ENCODE measurements at places on chromosomes 11 and 22.

- no peak for DNase-seq
These were observed 116.9 kb downstream of the BRD1 start for GRCh38 chr22:49710746-49711145.

- no peak for DNase-seq
These were observed 19.4 kb downstream of the GRAP2 start for GRCh38 chr22:39920134-39920743.

DNA sequence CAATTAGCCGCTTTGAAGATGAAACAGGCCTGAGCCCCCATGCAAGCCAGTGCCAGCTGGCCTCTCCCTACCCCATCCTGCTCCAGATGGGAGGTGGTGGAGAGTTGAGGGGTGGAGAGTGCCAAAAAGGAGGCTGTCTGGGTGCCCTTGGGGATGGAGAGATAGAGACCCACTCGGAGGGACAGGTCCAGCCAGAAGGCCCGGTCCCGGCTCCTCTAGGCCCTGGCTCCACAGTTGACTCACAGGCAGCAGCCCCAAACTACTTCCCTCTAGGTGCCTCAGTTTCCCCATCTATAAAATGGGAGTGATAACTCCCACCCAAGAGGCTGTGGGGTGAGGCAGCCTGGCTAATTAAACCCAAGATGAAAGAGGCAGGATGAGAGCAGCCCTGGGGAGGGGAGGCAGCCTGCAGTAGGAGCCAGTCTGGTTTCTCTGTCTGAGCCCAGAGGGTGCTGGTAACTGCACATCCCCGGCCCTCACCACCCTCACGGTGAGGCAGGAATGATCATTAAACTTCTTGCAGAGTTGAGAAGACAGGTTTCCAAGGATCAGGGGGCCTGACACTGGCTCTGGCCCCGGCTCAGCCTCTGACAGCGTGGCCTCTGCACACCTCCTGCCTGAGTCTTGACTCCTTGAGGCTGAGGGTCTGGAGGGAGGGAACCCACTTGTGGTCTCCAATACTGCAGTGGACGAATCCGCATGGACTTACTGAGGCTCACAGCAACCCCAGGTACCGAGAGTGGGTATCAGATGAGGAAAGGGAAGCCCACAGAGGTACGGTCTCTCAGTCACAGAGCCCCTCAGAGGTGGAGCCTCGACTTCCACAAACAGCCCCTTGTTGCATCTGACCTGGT, 1.4 kb upstream of the AP5B1 start:
- no peak for DNase-seq

DNA sequence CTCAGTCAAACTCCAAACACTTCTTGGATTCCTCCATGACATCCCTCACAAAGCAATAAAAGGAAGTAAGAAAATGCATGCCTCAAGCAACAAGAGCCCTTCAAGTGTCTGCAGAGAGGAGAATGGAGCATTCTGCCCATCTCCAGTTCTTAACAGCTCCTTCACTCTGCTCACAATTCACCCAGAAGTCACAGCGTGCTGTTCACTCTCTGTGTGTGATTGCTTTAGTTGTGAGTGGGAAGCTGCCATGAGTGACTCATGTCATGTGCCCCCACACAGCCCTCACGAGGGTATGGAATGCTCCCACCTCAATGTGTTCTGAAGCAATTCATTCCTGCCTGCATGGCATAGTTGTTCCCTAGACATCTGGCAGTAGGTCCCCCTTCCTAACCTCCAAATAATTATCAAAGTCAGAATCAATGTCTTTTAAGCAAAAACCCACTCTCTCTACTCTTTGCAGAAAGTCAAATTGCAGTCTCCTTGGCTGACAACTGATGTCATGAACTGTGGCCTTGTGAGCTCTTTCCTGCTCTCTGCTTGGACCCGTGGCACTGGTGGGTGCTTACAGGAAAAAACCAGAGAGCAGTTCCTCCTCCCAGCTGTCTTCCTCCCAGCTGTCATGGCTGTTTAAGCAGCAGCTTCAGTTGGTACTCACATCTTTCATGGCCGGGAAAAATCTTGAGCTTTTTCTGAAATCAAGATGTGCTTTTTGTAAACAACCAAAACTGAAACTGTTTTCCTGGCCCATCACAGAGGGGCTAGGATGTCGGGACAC, 112.1 kb upstream of the SPON1 start:
- no peak for DNase-seq

GRCh38 chr11:9753021-9753420, 89.1 kb downstream of the SWAP70 start:
- DNase-seq: no peak

- no peak for DNase-seq
These were observed 135.0 kb downstream of the CRYBB2 start for GRCh38 chr22:25354456-25354855.

- DNase-seq: peak; percentile 62
These were observed 13.8 kb downstream of the CABP7 start for GRCh38 chr22:29733362-29734201.

DNA sequence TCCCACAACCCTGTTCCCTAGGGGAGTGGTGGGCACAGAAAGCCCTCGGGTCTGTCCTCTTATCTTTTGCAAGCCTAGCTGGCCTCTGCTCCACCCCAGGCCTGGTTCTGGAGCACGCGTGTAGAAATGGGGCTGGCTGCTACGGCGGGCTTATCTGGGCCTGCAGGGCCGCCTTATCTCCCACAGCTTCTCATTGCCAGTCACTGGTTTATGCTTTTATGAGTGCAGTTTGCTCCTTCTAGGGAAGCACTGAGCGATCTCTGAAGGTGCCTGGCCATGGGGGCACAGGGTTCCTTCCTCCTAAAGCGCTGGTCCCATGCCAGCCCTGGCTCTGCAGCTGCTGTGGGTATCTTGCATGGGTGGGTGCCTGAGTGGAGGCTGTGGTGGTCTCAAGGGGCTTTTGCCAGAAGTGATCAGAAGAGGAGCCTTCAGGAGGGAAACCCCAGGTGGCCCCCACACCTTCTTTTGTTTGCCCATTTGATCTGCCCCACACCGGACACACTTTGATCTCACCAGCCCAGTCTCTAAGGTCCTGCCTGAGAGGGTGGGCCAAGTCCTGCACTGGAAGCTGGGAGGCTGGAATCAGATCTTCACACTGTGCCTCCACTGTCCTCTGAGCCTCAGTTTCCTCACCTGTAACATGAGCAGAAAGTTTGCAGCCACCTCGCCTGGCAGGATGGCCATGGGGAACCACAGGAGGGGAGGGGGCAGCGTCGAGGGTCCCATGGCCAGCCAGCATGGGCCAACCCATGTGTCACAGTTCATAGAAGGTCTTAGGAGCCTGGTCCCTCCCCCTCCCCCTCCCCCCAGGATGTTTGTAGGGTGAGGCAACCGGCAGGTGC, 86.6 kb upstream of the FGF3 start:
- DNase-seq: no peak

- DNase-seq: no peak
These were observed 126.3 kb downstream of the CADM1 start for GRCh38 chr11:115377882-115378296.

GRCh38 chr22:17477391-17477833, 85.9 kb upstream of the SLC25A18 start:
- DNase-seq: peak; percentile 18

DNA sequence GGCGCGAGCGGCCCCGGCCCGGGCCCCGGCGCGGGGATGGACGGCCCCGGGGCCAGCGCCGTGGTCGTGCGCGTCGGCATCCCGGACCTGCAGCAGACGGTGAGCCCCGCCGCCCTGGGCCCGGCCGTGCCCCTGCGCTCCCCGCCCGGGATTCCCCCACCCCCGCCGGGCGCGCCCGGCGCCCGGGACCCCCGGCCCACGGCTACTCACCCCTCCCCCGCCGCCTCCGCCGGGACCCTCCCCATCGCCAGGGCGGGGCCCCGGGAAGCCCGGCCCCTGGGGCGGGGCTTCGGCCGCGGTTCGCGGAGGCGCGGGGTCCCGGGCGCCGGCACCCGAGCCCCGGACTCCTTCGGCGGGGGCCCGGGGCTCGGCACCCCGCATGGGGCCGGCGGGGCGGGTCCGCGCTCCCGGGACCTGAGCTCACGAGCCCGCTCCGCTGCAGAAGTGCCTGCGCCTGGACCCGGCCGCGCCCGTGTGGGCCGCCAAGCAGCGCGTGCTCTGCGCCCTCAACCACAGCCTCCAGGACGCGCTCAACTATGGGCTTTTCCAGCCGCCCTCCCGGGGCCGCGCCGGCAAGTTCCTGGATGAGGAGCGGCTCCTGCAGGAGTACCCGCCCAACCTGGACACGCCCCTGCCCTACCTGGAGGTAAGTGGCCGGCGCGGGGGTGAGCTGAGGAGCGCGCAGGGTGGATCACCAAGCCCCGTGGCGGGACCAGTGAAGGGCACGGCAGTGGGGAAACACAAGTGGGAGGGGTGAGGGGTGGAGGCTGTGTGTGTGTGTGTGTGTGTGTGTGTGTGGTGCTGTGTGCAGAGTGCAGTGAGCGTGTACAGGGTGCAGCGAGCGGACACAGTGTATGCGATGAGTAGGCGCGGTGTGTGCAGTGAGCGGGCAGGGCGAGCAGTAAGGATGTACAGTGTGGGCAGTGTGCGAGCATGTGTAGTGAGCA, 2.3 kb downstream of the SHANK3 start:
- DNase-seq: no peak

GRCh38 chr22:36197514-36198146, 4.0 kb downstream of the APOL4 start:
- DNase-seq: no peak

DNA sequence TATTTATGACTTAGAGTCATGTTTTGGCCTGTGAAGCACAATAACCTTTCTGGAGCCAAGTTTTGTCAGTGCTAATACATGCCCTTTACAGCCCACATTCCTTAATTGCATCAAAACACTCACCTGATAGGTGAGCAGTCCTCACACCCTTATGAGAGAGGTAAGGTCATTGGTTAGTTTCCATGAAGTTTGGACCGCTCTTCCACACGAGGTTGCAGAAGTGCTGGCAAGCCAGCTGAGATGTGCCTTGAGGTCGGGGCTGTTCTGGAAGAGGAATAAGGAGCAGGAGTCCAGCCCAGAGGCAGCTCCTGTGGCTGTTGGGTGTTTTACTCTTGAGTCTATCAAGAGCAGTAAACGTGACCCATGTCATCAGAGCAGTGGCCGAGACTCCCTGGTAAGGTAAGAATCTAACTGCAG, 76.3 kb downstream of the CYB5R2 start:
- DNase-seq: no peak

DNA sequence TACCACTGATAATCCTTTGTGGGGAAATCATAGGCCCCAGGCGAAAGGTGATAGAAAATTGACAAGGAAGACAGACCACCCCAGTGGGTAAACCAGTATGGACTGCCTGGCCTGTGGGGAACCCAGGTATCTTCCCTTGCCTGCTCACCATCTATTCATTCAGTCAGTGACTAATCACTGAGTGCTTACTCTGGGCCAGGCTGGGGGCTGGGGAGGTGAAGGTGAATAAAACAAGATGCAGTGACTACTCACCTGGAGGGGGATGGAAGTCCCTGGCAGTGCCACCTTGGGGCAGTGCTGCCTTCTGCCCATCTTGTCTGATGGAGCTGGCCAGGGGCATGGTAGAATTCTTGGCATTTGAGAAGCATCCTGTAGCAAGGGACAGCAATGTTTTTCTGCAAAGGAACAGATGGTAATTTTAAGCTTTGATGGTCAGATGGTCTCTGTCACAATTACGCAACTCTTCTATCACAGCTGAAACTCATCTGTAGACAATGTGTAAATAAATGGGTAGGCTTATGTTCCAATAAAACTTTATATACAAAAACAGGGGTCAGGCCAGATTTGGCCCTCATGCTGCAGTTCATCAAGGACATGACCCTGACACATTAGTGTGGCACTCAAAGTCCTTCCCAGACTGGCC, 4.6 kb downstream of the ISX start:
- DNase-seq: no peak

DNA sequence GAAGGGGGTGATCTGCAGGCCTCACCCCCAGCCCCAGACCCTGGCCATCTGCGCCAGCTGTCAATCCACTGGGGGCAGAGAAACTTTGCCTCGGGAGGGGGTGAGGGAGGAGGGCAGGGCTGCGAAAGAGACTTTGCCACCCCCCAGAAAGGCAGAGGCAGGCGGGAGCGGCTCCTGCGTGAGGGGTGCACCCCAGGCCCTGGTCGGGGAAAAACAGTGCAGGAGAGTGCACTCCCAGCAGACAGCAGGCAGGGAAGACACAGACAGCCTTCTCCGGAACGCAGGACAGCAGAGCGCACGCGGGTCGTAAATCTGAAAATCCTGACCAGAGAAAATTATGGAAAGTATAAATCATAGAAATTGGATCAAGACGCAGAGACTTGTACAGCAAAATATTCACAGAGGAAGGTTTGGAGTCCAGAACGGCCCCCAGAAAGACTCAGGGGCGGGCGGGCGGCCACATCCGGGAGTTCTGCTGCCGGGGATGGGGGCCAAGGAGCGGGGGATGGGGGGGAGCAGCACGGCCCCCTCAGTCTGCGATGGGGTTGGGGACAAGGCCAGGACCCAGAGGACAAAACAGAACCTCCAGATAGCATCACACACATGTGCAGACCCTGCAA, 8.0 kb upstream of the MRPL23 start:
- DNase-seq: no peak

DNA sequence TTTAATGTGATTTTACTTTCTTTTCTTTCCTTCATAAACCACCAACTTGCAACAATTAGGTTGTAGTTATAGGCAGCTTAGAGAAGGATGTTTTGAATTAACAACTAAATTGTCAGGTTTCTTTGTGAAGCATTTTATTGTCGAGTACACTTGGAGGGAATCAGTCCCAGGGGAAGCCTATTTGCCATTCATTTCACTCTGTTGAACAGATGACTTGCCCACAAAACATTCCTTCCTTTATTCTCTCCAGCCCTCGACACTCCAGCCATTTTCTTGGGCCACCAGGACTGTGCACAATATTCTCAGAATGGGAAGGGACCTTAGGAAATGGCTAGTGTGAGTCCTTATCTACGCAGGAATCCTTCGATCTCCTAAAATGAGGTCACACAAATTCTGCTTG, 620.6 kb downstream of the SOX6 start:
- no peak for DNase-seq

- no peak for DNase-seq
These were observed 5.9 kb downstream of the TMPRSS13 start for GRCh38 chr11:117923275-117923674.

DNA sequence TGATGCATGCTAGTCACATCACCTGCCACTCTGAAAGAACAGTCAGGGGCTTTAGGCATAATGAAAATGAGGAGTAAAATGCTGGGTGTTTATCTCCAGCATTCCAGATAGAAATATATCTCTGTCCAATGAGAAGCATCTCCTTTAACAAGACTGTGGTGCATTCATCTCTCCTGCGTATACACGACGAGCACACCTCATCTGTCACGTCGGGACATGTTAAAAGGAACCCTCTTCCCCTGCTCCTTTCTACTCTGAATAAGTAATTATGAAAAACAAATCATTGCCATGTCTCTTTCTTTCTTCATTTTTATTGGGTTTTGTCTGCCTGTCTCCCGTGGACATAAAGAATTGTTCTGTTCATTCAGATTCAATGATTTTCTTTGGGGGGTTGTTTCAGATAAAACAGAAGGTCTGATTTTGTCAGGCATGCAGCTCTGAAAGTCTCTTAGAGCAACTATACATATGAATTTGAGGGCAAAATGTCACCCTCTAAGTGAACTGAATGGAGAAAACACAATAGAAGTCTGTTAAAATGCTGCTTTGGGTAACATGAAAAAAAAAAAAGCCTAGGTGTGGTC, 195.0 kb downstream of the MAML2 start:
- no peak for DNase-seq

GRCh38 chr22:40363059-40363458, 7.3 kb upstream of the SGSM3 start:
- DNase-seq: no peak

GRCh38 chr22:36926309-36926708, 12.9 kb downstream of the CSF2RB start:
- no peak for DNase-seq

- DNase-seq: no peak
These were observed 25.7 kb upstream of the OAF start for GRCh38 chr11:120184946-120185705.

All from SHP77 treated with DMSO at 0.1 percent for 48 hours (cell line).